ENCODE measurements at places on chromosomes 12 and 14.

GRCh38 chr12:106027286-106027685, 111.5 kb downstream of the NUAK1 start:
- DNase-seq, result no peak

DNA sequence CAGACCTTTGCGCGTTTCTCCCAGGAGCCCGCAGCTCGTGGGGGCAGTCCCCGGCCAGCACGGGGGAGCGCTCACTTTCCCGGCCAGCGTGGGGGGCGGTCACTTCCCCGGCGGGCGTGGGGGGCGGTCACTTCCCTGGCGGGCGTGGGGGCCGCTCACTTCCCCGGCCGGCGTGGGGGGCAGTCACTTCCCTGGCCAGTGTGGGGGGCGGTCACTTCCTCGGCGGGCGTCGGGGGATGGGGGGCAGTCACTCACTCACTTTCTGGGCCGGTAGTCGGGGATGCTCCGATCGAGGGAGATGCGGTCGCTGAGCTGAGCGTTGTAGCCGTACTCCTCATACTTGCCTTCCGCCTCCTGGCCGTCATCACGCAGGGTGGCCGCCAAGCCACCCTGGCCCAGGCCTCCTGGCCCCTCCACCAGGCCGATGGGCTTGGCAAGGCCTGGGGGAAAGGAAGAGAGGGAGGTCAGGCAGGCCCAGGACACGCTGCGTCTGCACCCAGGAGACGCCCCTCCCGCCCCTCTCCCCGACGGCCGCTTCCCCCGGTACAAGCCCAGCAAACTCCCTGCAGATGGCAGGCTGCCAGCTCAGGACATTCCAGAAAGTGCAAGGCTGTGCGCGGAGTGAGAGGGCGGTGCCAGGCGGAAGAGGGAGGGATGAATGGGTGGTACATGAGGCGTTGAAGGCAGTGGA, 43.3 kb downstream of the GALNT9 start:
- DNase-seq, result no peak

GRCh38 chr12:124542021-124542949, 25.1 kb downstream of the NCOR2 start:
- DNase-seq, result no peak

GRCh38 chr12:25771476-25771875, 187.0 kb upstream of the RASSF8 start:
- DNase-seq, result no peak

GRCh38 chr14:64450255-64450654, 15.0 kb upstream of the AKAP5 start:
- no peak for DNase-seq

DNA sequence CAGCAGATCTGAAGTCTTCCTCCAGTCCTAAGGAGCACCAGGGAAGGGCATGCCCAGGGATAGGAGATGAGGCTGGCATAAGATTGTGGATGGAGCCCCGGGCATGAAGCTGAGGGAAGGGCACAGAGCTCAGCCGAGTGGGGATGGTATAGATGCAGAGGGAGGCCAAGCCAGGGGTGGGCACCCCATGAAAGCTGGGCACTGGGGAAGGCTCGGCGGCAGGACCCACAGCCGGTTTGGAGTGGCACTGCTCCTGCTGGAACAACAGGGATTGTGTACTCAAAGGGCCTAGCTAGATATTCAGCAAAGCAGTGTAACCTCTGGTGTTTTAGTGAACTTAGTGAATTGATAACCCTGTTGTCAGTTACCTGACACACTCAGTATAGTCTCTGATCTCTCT, 117.1 kb downstream of the NTF3 start:
- no peak for DNase-seq

GRCh38 chr14:23009939-23010726, at the start of gene C14orf93:
TSS of gene C14orf93 (minus strand) at chr14:23010143. CDS start at chr14:22999023, 11,120 bp downstream.
- DNase-seq, result peak; percentile 75

- DNase-seq, result no peak
These were observed 125.7 kb downstream of the CRADD start for GRCh38 chr12:93802698-93803423.

- DNase-seq, result no peak
These were observed 1.9 kb downstream of the HOXC13 start for GRCh38 chr12:53940443-53941014.

GRCh38 chr14:64767215-64767964, 63.2 kb downstream of the PLEKHG3 start:
- DNase-seq, result no peak

- DNase-seq, result no peak
These were observed 71.1 kb downstream of the PELI2 start for GRCh38 chr14:56189307-56189706.

GRCh38 chr12:77830583-77831351, at the start of gene NAV3:
TSS of gene NAV3 (plus strand) at chr12:77830894. CDS start at chr12:77831462, 568 bp downstream.
- no peak for DNase-seq

GRCh38 chr12:94545935-94546771, 86.5 kb upstream of the CEP83 start:
- no peak for DNase-seq

GRCh38 chr12:41935911-41936310, 208.8 kb downstream of the GXYLT1 start:
- DNase-seq, result no peak

GRCh38 chr14:104131968-104132732, 6.2 kb upstream of the KIF26A start:
- DNase-seq, result no peak

DNA sequence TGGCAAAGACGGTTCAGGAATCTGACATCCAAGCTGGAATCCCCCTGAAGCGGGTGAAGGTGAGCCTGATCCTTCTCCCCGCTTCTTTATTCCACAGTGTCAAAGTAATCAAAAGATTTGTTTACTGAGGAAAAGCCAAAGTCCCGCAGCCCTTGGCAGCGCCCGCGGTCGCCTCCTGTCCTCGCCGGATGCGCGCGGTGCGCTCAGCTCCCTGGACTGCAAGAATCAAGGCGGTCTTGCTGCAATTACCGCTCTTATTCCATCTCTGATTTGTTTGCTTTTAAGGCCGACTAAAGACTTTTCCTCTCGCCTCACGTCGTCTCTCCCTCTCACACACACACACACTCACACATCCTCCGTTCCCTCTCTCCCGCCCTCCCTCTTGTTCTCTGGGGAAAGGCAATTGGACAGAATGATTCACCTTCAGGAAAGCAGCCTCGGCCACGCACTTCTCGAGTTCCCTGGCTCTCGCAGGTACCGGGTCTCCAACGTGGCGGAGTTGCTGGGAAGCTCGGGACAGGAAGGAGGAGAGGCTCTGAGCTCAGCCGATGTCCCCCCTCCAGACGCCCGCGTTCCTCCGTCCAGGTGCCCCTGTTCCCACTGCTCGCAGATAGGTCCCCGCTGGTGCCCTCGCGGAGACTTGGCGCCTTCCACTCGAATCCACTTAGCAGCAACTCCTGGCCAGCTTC, 68.6 kb upstream of the USP15 start:
- DNase-seq, result peak; percentile 5

- DNase-seq, result no peak
These were observed 11.4 kb downstream of the TESC start for GRCh38 chr12:117087808-117088207.

DNA sequence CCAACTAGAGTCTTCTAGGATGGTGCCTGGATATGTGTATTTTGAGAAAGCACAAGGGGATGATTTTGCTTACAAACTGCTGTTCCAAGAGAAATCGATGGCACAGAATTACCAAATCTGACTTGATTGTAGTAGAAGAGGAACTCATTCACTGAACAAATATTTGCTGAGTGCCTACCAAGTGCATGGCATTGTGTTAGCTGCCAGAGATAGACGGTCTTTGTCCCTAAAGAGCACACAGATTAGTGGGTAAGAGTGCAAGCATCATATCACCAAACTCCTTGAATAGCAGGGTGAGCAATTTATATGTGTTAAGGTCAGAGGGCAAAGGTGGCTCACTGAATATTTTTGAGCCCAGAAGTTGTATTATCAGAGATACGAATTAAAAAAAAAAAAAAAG, 3.5 kb upstream of the FOXN3 start:
- DNase-seq, result no peak

DNA sequence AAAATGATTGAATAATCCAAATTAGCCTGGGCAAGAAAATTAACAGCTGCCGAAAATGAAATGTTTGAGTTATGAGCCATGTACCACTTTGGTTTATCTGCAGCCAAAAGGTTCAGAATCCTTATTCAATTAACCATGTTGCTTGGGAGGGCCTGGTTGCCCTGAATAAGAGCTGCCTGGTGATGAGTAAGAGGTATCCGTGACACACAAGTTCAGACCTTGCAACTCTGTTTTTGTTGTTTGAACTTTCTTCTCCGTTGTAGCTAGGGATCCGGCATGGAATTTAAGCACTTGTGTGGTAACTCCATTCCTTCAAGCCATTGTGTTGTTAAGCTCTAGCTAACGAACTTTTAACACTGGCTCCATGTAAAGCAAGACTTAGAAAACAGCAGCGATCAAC, 35.7 kb downstream of the FOXA1 start:
- no peak for DNase-seq

GRCh38 chr12:112018571-112019237, 5.5 kb downstream of the ERP29 start:
- DNase-seq, result no peak

DNA sequence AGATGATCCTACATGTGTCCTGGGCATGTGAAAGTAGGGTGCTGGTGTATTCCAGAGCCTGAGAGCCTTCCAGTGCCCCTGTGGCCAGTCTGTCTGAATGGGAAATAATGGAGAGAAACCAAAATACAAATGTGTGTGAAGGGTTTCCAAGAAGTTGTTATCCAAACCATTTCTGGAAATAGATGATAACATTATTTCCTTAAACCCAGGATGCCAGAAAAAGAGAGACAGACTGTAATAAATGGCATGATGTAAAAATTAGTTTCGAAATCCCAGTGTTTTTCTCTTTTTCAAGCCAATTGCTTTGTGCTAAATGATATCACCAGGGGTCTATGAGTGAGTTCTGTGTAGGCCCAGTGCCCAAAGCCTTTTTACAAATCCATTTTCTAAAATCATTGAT, 175.3 kb downstream of the PHLDA1 start:
- no peak for DNase-seq

DNA sequence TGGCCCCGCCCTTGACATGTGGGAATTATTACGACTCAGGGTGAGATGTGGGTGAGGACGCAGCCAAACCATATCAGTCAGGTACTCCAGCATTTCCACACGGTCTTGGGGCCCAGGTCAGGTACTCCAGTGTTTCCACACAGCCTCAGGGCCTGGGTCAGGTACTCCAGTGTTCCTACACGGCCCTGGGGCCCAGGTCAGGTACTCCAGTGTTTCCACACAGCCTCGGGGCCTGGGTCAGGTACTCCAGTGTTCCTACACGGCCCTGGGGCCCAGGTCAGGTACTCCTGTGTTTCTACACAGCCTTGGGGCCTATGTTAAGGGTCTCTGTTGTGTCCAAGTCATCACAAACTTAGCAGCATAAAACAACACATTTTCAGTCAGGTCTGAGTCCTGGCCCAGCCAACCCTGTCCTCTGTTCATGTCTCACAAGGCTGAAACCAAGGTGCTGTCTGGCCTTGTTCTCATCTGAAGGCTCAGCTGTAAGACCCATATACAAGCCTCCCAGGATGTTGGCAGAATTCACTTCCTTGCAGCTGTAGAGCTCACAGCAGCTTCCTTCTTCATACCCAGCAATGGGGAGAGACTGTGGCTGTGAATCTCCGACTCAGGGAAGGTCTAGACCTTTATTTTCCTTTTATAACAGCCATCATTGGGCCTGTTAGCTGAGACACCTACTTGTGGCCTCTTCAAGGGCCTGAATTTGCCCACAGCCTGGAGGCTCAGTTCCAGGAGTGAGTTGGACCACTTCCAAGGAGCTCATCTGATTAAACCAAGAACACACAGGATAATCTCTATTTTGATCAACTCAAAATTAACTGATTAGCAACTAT, 107.6 kb upstream of the SFSWAP start:
- peak; percentile 21 for DNase-seq

DNA sequence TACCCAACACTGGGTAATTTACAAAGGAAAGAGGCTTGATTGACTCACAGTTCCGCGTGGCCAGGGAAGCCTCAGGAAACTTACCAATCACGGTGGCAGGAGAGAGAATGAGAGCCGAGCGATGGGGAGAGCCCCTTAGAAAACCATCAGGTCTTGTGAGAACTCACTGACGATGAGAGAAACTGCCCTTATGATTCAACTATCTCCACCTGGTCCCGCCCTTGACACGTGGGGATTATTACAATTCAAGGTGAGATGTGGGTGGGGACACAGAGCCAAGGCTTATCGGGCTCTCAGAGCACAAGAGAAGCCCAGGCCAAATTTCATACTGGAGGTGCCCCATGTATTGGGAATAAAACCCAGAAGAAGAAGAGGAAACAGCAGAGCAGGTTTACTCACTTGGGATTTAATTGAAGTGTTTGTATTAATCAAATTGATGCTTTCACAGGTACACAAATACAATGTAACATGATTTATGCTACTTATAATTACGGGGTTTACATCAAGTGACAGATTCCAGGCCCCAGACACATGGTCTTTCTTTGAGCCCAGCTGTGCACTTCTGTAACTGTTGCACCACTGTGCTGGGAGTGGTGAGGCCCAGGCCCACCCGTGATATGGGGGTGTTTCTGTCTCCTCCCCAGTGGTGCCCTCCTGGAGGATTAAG, 8.2 kb upstream of the CCDC85C start:
- DNase-seq, result no peak

- no peak for DNase-seq
These were observed 211.1 kb downstream of the SPTSSA start for GRCh38 chr14:34250959-34251358.

GRCh38 chr14:59582161-59582560, 5.5 kb upstream of the CCDC175 start:
- no peak for DNase-seq

GRCh38 chr14:92585981-92586937, 72.7 kb downstream of the RIN3 start:
- peak; percentile 67 for DNase-seq

DNA sequence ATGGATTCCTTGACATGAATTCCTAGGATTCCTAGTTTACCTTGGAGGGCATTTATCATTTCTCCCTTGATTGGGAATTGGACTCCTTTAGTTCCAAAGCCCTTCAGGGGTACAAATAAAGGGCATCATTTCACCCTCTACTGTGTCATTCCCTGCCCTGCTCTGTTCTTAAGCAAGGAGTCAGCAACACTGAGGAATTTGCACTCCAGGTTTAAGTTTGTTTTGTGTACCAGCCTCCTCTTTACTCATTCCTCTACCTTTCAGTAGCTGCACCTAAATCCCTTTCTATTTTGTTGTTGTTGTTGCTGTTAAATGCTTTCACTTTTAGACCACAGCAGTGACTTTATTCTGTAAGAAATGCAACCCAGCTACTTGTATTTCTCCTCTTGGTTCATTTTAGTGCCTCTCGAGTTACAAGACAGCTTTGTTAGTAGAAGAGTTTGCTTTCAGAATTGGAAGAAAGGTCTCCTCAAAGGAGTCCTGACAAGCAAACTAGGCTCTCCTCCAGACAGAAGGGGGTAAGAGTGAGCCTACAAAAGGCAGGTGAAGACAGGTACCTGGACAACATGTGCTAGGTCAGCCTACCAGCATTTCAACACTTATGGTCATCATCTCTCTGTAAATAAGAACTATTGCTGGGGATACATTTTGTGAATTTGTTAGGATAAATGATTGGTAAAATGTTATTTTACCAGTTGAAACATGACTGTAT, 90.0 kb downstream of the RMST start:
- DNase-seq, result no peak

Data from CD4-positive, alpha-beta T cell treated with Interleukin-6 at 100 ng/mL for 8 hours (primary cell).